ENCODE measurements at places on chromosomes 3 and 15.

DNA sequence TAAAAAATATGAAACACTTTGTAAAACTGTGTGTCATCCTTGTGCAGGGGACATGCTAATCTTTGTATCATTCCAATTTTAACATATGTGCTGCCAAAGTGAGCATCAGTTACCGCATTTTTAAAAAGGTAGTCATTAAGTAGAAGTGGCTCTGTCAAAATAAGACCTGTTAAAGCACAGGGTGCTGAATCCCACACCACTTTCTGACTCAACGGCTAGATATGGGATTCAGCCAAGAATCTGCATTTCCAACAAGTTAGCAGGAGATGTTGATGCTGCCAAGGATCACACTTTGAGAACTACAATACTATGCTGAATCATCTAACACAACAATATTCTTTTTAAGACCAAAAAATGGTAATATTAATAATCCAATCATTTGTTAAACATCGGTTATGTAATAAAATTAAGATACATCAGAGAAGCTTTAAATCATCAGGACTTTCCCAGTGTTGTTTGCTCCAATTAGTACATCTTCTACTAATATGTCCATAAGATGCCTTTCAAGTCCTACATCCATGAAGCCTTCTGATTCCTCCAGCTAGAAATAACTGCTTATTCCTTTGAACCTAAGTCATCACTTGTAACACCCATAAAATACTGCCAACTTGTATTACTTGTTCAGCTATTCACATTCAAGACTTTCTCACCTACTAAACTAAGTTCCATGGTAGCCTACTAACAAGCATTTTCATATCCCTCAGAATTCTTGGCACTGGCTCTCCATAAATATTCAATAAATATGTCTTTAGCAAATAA is 71.1 kb downstream of the TBL1XR1 start:
- no peak for DNase-seq

DNA sequence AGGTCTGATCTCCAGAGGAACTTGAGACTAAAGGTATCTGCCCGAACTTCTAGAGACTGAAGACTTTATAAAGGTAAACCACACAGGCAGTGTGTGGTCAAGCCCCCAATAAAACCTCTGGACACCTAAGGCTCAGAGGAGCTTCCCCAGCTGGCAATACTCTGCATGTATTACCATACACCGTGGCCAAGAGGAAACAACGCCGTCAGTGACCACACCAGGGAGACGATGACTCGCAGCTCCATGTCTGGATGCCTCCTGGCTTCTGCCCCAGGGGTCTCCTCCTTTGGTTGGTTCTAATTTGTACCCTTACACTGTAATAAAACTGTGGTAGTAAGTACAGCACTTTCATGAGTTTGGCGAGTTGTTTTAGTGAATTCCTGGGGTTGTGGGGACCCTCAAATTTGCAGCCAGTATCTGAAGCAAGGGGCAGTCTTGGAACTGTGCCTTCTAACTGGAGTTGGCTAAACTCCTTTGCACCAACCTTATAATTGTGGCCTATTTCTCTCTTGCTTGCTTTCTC is 32.1 kb upstream of the BCL2L10 start:
- no peak for DNase-seq

GRCh38 chr3:4746241-4746958 is 232.8 kb upstream of the BHLHE40 start:
- no peak for DNase-seq

DNA sequence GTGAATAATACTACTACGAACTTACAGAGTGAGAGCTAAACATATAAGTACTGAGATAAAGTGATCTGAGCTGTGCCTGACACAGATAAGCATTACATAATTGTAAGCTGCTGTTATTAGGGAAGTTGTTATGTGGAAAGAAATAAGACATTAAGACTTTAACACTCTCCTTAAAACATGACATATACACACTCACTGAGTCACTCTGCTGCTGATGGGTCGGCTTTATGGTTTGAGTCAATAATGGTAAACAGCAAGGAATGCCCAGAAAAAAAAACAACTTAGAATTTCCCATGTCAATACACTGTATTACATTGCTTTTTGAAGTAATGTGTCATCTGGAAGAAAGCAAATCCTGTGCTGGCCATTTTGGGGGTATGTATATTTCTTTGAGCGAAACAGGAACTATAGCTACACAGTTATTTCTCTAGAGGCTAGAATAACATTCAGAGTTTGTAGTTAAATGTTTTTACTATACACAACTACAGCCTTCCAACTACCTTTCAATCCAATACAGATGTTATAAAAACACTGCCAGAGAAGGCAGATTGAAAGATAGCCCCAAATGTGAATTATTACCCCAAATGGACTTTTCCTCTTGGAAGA is 22.8 kb upstream of the SPRED1 start:
- no peak for DNase-seq

DNA sequence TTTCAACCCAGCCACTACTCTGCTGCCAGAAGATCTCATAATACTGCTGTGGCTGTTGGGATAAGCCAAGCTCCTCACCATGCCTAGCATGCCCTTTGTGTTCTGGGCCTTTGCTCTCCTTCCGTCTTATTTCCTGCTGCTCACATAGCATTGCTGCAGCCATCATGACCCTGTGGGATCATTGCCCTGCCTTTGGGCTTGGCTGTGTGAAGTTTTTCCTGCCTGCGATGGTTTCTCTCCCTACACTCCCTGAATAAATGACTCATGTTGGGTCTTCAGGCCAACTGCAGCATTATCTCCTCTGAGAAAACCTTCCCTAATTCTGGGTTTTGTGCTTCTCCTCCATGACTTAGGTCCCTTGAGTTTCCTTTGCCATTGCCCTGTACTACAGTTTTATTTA is 20.8 kb upstream of the TRA2B start:
- no peak for DNase-seq

DNA sequence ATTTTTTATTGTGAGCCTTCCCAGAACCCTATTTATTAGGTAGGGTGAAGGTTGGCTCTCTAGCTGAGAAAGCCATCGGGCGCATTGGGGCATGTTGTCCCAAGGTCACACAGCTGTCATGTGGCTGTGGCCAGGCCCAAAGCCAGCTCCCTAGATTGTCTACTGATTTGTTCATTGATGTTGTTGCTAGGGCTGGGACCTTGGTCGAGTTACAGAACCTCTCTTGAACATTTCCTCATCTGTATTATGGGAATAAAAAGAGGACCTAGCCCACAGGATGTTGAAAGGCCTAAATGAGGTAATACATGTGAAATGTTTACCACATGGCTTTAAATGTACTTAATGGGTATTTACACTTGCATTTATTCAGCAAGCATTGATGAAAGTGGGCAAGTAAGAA is 252.5 kb downstream of the SUCLG2 start:
- no peak for DNase-seq

GRCh38 chr15:74253211-74253921 is 17.2 kb downstream of the CCDC33 start:
- no peak for DNase-seq

GRCh38 chr3:58243976-58244585 is 6.5 kb downstream of the ABHD6 start:
- DNase-seq = no peak

DNA sequence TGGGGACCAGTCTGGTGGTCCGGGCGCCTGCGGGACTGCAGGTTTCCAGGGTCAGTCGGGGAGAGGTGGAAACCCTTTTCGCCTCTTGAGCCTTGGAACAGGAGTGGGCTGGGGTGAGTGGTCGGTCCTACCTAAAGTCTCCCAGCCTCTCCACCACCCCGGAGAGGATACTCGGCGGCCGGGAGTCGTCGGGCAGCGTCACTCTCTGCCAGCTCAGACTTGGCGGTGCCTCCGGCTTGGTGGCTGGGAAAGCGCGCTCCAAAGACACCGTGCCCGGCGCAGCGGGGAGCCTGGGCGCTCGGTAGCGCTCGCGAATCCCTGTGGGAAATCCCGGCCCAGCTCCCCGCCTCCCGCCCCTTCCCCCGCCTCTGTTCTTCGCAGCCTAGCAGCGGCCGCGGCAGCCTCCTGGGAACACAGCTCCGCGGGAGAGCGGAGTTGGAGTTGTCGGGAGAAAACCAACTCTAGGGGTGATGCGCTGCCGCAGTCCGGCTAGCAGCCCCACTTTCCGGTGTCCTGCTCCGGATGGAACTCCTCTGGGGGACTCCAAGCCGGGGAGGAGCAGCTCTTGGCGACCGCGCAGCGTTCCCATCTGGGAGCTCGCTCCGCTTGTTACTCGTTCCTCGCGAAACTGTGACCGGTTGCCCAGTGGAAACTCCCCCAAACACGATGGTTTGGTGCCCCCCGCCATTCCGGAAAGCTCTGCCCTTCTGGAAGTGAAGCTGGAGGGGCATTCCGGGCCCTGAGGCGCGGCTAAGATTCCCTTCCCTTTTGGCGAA is 1.4 kb downstream of the EPHB1 start:
- peak; percentile 78 for DNase-seq

DNA sequence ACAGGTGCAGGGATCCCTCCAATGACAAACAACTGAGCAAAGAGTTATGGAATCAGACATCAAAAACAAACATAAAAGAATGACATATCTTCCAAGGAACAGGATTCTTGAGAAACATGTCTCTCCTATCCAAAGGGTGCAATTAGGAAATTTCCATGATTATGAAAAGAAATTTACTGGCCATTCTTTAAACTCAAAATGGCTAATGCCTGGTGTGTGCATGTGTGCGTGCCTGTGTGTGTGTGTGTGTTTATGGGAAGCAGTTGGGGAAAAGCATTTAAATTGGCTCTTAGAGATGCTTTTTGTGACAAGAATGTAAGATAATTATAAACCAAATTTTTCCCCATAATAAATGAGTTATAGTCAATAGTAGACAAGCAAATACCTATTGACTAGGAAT is 320.5 kb upstream of the THBS1 start:
- no peak for DNase-seq

GRCh38 chr3:33061782-33062181 is 35.2 kb downstream of the GLB1 start:
- DNase-seq = no peak

GRCh38 chr3:142459096-142459495 is 11.3 kb upstream of the XRN1 start:
- no peak for DNase-seq

DNA sequence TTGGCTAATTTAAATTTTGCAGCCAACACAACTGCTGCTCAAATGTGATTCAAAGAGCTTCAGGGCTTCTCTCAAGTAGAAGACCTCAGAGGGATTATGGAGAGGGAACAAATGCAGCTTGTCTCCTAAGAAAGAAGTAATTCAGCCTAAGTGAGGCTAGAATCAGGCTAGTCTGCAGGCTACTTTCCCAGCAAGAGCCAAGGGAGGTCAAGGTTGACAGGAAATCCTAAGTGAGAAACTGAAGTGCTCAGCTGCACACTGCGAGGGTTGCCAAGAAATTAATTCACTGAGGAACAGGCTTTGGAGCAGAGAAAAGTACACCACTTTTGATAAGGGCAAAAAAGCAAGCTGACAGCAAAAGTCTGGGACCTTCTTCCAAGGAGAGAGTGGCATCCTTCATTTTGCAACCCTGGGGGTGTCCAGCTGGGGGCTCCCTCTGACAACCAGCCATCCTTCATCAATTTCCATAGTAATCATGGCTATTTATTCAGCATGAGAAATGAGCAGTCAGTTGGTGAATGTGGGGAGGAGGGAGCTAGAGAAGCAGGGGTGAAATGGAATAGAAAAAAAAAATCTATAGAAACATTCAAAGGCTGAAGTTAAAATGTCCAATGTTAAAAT is 646.4 kb upstream of the ADAMTS9 start:
- DNase-seq = no peak

DNA sequence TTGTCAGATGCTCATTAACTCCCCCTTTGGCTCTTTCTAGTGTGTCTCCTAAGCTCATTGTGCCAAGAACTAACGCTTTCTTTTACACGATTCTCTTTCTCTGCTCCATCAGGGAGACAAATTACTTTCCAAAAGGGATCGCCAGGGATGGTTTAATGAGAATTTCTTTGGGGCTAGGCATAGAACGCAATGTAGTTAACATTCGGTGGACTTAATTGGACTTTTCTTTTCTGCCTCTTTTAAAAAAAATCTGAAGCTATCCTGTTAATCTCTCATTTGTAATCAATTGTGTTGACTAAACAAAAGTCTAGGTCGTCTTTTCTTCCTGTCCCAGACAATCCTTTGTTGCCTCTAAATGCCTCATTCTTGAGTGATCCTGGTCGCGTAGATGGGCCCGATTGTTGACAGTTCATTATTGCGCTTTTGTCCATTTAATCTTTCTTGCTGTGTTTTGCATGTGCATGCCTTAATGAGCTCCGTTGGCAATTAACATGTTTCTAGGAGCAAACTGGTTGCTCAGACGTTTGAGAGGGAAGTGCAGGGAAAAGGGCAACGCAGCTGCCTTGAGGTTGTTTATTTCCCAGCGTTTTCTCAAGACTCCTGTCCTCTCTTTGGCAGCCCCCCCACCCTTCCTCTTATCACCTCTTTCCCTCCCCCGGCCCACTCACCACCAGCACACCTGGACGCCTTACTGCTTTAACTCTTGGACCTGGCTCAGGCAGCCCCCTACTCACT is 7.8 kb downstream of the FEZF2 start:
- no peak for DNase-seq

DNA sequence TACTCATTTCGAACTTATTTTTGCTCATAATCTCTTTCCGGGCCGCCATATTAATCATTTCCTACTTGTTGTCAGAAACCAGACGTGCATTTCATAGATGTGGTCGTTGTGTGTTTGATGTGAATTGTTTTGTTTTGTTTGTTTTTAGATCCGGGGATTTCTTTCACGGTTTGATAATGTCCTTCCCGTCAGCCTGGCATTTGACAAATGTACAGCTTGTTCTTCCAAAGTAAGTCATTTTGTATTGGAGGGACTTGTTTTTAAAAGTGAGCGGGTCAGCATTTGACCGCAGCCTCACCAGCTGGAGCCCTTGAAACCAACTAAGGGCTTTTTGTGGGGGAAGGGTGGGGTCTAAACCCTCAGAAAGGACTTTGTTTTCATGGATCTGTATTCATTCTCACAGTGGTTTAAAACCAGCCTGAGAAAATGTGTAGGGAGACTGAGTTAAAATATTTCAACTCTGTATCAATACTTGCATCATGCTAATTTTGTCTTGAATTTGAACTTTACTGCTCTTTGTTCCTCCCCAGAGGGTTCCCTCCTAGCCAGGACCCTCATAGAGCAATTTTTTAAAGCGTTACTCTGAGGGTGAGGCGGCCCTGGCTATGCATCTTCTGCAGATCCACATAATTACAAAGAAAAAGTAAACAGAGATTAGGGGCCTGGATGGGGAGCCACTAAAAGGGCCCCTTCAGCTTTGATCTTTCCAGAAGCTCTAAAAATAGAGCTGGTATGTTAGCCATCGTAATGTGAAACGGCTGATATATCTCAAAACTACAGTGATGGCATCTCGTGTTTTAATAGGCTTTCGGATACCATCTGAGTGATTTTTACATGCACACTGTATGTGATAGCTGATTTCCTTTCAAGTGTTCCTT is 107.9 kb downstream of the ATG7 start:
- no peak for DNase-seq

DNA sequence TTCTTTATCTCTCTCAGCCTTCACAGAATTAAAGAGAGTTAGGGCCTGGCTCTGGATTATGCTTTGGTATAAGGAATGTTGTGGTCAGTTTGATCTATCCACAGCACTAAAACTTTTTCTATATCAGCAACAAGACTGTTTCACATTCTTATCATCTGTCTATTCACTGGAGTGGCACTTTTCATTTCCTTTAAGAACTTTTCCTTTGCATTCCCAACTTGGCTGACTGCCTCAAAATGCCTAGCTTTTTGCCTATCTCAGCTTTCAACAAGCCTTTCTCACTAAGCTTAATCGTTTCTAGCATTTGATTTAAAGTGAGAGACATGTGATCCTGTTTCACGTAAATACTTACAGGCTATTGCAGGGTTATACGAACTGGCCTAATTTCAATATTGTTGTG is 471.8 kb downstream of the GBE1 start:
- no peak for DNase-seq
